Left renal pelvis (tissue), 4 donors: ENCODE measurements at places on chromosomes 6 and 20.

GRCh38 chr6:2970753-2971419 is 481 bp downstream of the SERPINB6 start:
- DNase-seq: no peak

DNA sequence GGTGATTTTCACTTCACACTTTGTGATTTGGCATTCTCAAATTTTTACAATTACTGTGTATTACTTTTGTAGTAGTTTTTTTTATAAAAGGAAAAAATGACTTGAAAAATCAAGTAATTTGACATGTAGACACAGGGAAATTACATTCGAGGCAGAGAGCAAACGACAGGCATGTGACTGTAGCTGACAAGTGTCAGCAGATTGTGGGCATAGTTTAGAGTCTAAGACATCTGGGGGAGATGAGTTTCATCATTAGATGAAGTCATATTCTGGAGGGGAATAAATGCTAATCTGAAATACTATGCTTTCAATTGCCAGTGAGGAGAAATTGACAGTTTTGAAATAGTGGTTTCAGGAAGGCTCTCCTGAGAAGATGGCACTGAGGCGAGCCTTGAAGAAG is 126.0 kb downstream of the MTHFD1L start:
- DNase-seq: no peak

DNA sequence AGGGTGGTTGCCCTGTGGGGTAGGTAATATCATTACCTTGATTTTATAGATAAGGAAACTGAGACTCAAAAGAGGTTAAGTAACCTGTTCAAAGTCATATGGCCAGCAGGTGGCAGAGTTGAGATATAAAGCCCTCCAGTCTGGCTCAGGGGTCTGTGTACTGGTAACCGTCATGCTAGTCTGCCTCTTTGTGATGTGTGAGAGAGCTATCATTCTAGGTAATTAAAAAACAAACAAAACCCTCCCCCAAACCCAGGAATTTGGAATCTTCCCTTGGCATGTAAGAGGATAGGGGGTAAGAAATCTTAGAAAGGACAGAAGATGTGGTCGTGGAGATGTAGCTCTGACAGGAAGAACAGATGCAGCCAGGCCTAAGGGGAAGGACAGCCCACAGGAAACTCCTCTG is 206.0 kb downstream of the CDC5L start:
- no peak for DNase-seq

GRCh38 chr20:60219231-60219630 is 261.0 kb downstream of the CDH26 start:
- no peak for DNase-seq

DNA sequence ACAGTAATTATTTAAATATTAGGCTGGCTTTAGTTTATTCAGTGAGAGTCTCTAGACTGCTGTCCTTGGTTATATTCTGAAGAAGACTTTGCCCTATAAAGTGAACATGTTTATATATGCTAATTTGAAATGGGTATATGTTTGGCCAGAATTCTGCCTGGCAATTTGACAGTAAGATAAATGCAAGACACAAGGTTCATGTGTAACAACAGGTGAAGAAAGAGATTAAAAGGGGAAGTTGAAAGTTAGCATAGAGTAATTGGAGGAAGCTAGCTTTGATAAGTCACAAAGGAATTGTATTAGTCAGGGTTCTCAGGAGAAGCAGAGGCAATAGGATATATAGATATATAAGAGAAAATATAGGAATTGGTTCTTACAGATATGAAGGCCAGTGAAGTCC is 191.4 kb downstream of the CENPW start:
- DNase-seq: no peak

- DNase-seq: no peak
These were observed 9.0 kb downstream of the IGF2R start for GRCh38 chr6:159977904-159978268.

DNA sequence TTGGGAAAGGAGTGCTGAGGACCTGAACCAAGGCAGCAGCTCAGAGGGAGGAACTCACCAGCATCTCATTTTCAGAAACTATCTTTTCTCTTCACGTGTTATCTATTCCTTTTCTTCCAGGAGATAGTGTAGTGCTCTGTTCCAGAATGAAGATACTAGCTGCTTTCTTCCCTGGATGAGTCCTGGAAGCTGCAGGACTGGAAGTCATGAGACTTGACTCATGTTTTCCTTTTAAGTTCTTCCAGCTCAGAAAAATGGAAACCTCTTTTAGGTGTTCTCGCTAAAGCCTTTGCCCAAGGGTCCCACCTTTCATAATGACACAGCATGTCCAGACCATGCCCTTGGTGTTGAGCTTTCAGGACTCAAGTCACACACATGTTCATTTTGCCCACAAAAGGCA is 106.7 kb downstream of the UNC5CL start:
- no peak for DNase-seq

DNA sequence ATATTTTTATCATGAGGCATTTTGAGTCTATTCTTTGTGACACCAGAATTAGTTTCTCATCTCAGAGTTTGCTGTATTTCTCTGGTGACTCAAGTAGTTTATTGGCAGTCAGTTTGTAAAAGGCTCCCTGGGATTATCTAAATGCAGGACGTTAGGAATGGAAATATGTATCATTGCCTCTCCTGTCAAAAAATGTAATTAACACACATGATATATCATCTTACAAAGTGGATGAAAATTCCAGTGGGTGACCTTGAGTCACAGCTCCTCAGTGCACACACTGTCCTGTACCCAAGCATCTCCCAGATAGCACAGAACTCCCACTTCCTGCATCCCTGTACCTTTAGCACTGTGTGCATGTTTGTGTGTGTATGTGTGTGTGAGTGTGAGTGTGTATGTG is 258.6 kb downstream of the LAMA2 start:
- DNase-seq: no peak

GRCh38 chr20:22353586-22353985 is 230.8 kb downstream of the FOXA2 start:
- no peak for DNase-seq

DNA sequence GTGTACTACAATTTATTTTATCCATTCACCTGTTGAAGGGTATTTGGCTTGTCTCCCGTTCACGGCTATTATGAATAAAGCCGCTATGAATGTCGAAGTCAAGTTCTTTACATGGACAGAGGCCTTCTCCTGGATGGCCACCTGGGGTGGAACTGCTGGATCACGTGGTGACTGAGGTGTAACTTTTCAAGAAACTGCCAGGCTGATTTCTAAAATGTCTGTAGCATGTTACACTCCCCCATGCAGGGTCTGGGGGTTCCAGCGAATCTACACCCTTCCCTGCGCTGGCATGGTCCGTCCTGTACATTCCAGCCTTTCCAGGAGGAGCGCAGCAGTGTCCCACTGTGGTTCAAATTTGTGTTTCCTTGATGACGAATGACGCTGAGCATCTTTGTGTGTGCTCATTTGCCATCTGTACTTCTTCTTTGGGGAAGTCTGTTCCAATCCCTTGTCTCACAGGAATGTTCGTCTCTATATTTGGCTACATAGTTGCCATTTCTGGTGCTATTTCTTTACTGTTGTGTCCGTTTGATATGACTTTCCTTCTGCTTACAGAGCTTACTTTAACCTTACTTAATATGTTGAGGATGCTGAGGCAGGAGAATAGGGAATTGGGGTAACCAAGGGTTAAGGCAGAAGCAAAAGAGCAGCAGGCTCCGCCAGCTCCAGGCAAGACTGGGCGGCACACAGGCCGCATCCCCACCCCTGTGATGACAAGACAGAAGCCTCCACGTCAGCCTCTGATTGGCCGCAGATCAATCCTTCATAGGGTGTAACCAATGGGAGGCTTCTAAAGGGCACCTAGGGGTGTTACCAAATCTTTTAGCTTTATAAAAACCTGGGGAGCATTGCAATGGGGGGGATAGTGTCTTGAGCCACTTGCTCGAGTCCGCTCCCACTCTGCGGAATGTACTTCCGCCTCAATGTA is 106.6 kb downstream of the TAF4 start:
- DNase-seq: no peak

DNA sequence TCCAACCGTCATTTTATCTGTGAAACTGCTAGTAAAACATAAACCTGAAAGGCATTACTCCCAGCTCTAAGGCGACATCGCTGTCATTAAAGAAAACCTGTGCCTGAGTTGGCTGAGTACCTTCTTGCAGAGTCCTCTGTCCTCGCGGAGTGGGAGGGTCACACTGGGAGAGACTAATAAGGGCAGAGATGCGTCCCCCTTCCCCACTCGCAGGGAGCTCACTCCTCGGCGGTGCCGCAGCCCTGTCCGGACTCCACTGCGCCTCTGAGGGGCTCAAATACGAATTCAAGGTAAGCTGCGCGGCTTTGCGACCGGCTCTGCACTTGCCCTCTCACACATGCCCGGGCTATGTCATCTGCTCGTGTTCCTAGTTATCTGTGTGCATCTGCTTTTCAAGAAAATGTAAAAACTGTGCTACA is at the start of gene COL19A1:
COL19A1 (plus strand) TSS at position 206 of the 419 bp plus-strand sequence. CDS start 13,012 bp downstream, outside the sequence.
- DNase-seq: no peak

DNA sequence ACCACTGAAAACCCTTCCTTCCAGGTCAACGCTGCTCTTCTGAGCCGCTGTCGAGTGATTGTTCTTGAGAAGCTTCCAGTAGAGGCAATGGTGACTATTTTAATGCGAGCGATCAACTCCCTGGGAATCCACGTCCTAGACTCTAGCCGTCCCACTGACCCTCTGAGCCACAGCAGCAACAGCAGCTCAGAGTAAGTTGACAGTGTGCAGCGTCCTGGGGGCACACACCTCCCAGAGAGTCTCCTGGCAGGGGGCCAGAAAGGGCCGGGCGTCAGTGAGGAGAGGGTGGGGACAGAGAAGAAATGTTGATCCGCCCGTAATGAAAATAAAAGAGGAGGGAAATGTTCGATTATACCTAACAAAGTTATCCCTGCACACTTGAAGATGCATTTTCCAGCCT is 5.0 kb downstream of the WRNIP1 start:
- no peak for DNase-seq

DNA sequence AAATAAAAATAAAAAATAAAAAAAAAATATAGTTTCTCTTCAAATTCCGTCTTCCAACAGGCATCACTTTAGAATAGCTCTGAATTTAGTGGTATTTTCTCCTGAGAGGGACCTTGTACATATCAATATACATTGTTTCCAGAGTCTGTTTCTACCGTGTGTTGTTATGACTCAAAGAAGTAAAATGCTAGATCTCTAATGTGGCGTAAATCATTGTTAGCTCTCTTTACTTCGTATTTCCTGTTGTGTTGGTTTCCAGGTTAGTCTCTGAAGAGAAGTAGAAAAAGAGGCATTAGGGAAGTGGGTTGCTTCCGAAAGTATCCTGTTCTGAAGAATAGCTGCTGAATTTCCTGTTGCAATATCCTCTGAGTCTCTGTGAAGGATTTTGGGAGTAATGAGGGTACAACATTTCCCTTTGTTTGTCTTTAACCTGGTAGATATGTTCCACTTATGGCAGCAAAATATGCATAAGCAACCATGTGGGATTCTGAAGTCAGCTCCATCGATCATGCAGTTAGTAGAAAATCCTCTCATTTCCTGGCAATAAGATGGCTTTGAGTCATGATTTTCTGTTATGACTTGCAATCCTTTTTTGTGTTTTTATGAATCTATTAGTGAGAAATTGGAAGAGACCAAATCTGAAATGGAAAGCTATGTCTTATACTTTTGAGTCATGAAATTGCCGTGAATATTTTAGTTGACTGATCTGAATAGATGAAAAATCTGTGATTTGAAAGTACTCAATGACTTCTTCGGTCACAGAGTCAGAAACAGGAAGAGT is 42.0 kb upstream of the MCHR2 start:
- DNase-seq: no peak

DNA sequence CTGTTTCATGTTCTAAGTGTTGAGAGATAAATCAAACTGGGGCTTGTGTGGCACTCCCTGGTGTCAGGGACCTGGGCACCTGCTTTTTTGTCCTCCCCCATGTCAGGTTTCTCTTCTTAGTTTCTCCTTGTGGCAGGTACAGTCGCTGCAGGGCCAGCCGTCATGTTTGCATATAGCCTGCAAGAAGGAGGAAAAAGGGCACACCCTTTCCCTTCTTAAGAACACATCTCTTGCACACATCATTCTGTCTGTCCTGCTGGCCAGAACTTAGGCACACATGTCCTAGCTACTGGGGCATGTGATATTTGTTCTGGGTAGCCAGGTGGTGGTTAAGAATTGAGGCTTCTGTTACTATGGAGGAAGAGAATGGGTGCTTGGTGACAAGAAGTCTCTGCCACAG is 27.9 kb downstream of the CDC5L start:
- DNase-seq: no peak

- no peak for DNase-seq
These were observed 100.2 kb downstream of the PSMB1 start for GRCh38 chr6:170452767-170453545.

- no peak for DNase-seq
These were observed 18.6 kb upstream of the FOXO3 start for GRCh38 chr6:108541843-108542759.

DNA sequence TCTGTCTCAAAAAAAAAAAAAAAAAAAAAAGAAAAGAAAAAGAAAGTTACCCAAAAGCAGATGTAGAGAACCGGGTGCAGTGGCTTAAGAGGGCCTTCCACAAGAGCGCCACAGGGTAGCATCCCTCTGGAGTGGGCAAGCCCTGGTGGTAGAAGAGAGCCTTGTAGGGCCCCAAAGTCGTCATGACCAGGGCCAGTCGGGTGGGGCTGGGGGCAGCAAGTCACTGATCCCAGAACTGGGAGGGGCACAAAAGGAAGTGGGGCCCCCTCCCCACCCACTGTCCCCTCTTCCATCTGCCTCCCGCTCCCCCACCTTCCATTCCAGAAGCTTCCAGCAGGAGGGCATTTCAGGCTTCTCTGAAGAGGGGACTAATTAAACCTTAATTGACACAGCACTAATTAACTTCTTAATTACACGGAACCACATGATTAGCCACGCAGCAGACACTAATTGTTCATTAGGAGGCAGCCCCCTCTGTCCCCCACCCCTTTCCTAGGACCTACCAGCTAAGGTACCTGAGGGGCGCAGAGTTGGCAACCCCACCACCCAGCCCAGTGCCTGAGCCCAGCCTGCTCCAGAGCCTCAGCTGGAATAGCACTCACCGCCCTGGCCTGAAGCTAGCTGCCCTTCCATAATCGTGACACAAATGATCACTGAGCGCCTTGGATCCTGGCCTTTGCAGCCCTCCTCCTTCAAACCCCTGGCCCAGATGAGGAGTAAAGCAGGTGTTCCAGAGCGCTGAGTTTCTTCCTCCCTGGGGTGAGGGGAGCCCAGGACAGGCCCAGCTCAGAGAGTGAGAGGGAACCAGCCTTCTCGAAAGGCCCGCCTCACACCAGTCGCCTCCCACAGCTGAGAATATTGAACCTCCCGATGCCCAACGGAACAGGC is 34.8 kb downstream of the MDFI start:
- no peak for DNase-seq

DNA sequence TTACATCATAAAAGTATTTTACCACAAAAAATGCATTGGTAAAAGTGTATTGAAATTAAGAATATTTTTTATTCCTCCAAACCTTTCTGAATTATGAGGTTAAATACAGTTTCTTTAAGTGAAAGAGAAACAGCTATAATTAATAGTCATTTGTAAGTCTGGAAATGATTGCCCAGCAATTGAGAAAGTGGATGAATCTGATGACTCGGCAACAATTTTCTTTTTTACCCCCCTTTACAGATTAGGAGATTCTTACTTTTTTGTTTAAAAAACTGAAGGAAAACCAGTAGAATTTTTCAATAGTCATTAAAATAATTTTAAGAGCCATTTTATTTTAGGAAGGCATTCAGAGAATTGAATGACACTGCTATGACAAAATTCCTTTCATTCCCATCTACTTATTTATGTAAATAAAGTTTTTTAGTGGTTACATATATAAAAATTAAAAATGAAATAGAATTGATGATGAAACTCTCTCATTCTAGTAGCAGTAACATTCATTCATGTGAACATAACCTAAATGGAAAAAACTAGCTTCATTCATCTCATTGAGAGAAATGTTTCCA is 169.6 kb upstream of the PRND start:
- DNase-seq: no peak
